D341Med (cell line): ENCODE measurements at places on chromosomes 11 and 22.
A peak's percentile ranks its signal among the peaks of the same experiment; 100 is the strongest.

- DNase-seq, result no peak
Observed at GRCh38 chr11:43919852-43920597, 22.4 kb upstream of the C11orf96 start.

- DNase-seq, result no peak
Observed at GRCh38 chr11:47018637-47019036, 82.1 kb downstream of the CSTPP1 start.

DNA sequence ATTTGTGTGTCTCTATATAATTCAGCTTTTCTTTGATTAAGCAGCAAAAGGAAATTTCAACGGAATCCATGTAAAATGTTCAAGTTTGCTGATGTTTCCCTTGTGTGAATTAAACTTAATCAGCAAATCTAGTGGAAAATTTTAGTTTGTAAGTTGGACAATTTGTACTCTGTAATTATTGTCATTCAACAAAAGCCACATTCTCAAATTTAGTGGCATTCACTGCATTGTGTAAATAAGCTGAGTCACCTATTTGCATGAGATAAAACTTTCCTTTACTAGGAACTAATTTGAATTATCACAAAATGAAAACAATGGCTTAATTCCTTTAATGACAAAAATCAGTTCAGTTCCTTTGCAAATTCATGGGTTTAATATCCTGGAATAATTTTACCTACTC is 784.2 kb upstream of the CCDC179 start:
- DNase-seq, result no peak

DNA sequence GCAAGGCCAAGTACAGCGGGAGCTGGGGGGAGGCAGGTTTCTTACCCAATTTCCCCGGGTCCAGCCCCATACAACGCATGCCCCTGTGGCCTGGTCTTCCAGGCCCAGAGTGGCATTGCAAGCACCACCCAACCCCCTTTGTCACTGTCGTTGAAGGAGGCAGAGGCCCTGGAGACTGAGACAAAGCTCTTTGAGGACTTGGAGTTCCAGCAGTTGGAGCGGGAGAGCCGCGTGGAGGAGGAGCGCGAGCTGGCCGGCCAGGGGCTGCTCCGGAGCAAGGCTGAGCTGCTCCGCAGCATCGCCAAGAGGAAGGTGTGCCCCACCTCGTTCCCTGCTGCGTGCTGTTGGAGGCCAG is 27.8 kb downstream of the PHLDB1 start:
- no peak for DNase-seq

DNA sequence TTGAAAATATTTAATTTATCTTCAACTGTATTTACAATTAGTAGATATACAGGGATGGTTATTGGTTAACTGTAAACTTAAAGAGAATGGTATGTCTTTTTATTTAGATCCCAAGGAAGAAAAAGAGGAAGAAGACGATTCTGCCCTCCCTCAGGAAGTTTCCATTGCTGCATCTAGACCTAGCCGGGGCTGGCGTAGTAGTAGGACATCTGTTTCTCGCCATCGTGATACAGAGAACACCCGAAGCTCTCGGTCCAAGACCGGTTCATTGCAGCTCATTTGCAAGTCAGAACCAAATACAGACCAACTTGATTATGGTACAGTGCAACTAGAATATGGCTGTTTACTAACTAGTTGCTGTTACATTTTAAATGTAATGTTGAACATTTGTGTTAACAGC is 12.7 kb upstream of the CNTF start:
- DNase-seq, result no peak

- no peak for DNase-seq
Observed at GRCh38 chr11:6393989-6394670, 3.9 kb downstream of the SMPD1 start.

- no peak for DNase-seq
Observed at GRCh38 chr11:971092-971690, 45.5 kb downstream of the AP2A2 start.

DNA sequence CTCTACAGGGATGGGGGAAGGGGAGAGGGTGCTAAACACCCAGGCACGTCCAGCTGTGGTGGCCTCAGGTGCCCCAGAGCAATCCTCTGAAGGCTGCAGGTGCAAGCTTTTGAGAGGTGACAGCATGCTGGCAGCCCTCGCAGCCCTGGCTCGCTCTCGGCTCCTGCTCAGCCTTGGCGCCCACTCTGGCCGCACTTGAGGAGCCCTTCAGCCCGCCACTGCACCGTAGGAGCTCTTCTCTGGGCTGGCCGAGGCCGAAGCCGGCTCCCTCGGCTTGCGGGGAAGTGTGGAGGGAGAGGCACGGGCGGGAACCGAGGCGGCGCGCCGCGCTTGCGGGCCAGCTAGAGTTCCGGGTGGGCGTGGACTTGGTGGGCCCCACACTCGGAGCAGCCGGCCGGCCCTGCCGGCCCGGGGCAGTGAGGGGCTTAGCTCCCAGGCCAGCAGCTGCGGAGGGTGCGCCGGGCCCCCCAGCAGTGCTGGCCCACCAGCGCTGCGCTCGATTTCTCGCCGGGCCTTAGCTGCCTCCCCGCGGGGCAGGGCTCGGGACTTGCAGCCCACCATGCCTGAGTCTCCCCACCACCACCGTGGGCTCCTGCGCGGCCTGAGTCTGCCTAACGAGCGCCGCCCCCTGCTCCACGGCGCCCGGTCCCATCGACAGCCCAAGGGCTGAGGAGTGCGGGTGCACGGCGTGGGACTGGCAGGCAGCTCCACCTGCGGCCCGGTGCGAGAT is 112.1 kb downstream of the TRIM29 start:
- no peak for DNase-seq

GRCh38 chr22:19431649-19432132 is at the start of gene HIRA:
Gene HIRA, minus strand, starts transcription at chr22:19431733. Its CDS starts 257 bp downstream, at chr22:19431476.
- peak; percentile 89 for DNase-seq

GRCh38 chr22:26066534-26066933 is 102.7 kb upstream of the SEZ6L start:
- peak; percentile 54 for DNase-seq

DNA sequence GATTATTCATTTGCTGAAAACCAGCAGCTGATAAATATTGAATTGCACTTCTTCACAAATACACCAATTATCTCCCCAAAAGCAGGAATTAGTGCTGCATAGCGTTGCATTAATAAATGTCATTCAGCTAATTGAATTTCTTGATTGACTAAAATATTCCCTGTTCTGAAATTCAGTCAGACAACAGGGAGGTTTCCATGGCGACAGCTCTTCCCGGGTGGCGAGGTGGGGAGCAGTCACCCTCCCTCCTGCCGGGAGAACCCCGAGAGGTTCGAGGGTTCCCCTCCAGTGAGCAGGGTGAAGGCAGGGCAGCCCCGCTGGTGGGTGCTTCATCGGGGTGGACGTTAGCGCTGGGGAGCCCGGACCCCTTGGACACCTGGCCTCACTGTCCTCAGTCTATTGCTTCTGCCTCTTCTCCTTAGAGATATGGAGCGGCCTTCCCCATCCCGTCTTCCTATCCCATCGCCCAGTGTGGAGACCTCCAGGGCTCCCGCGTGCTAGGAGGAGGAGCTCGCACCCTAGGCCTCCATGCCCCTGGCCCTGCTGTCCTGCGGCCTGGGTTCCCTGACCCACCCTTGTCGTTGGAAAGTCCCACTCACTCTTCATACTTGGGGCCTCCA is 983.5 kb downstream of the BRD1 start:
- no peak for DNase-seq

- DNase-seq, result peak; percentile 77
Observed at GRCh38 chr22:44024288-44024921, at the start of gene PARVB. Gene PARVB, plus strand, starts transcription at chr22:44024302. Its CDS starts 38 bp downstream, at chr22:44024340.
